ENCODE measurements at places on chromosomes 6 and 20.

- DNase-seq: no peak
Observed at GRCh38 chr6:13147782-13148181, 180.6 kb downstream of the TBC1D7 start.

DNA sequence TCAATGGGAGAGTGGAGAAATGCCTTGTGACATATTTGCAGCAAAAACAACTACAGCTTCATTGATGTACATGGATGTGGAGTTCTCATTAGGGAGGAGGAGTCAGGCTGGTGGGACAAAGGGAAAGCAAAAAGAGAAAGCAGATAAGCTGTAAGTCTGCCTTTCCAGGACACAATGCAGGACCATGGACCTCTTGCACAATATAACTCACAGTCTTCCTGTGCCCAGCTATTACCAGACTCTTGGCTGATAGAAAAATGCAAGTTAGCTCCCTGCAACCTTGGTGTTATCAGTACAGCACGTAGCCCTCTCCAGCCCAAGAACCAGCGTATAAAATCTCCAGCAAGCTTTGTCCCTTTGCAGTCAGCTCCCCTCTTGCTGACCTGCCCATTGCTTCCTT is 232.3 kb downstream of the NFATC2 start:
- no peak for DNase-seq

DNA sequence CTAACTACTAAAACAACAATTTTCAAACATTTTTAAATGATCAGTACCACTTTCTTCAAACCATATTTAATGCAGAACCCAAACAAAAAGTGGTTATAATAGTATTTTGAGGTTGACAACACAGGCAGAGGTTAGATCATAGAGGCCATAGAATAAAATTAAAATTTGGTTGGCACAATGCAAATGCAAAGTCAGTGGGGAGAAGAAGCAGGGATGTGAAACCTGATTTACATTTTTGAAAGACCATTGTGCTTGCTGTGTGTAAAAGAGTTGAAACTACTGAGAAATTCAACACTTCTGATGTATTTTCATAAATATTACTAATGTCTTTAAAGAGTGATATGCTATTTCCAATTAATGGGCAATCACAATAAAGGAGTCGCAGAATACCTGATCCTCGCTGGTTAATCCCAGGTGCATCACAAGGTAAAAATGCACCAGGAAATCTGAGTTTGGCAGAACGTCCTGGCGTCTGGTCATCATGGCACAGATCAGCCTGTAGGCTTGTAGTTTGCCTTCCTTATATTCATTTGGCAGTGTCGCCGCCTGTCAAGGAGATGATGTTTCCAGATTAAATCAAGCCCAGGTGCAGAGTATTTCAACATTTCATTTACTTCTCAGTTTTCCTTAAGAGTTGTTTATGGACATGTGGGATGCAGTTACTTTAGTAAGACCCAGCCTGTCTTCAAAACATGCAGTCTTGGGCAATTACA is 141.2 kb downstream of the RALGAPA2 start:
- DNase-seq: no peak

- no peak for DNase-seq
Observed at GRCh38 chr6:63897459-63897858, 261.9 kb downstream of the PHF3 start.

DNA sequence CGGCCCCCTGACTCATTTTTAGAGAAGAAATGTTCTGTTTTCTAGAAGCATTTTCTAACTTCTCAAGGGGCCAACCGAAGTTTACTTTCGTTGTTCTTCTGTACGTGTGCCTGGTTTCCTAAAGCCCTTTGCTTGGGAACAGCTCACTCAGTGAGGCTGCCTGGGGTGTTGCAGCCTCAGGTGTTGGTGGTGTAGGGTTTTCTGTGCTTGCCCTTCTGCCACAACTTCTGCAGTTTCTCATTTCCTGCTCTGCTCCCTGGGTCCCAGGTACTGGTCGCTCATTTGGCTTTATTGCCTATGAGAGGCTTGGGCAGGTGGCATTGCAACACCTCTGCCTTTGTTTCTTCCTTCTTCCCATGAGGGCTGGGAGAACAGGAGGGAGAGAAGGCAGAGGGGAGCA is 278.3 kb downstream of the SOX4 start:
- DNase-seq: no peak

DNA sequence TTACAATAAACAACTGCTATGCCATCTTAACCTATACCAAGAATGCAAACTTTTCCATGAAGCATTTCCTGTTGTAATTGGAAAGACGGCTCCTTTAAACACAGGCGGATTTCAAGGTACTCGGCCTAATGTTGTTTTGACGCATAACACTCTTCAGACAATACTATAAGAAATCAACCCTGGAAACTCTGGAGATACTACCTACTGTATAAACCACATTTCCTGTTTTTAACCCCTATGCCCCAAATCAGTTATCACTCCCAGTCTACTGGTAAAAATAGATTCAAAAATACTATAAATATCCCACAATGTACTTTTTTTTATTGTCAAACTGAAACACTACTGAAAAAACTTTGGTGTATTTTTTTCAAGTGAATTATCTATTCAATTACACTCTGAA is 118.1 kb downstream of the IRF4 start:
- no peak for DNase-seq

DNA sequence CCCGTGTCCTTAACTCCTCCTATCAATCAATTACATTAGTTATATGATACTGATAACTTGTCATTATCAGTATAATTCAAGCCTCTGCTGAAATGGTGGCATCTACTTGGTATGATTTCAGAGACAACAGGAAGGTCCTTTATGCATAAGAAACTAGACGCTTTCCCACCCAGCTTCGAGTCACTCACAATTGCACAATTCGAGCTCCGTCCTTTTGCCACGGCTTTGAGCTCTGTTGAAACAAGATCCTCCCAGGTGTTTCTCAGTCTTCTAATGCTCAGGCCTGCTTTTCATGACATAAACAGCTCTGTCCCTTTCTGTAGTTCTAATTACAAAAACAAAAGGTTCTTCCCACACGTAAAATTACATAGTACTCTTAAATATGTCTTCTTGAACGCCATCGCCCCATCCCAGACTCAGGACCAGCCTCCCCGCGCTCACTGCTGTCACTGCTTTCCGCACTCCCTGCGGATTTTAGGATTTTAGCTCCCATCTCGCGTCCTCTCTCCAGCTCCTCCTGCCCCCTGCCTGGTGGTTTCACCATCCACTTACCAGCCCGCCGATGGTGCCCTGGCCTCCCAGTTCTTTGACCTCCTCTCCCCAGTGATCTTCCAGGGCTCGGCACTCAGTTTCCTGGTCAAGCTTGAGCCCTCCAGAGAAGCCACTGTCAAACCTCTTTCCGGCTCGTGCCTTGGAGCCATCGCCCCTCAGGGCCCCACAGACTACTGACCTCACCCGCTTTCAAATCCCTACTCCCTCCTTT is 23.2 kb upstream of the PNPLA1 start:
- no peak for DNase-seq

- no peak for DNase-seq
Observed at GRCh38 chr6:15249371-15250019, 3.6 kb downstream of the JARID2 start.

GRCh38 chr6:170243791-170244291 is 47.0 kb downstream of the DLL1 start:
- no peak for DNase-seq

DNA sequence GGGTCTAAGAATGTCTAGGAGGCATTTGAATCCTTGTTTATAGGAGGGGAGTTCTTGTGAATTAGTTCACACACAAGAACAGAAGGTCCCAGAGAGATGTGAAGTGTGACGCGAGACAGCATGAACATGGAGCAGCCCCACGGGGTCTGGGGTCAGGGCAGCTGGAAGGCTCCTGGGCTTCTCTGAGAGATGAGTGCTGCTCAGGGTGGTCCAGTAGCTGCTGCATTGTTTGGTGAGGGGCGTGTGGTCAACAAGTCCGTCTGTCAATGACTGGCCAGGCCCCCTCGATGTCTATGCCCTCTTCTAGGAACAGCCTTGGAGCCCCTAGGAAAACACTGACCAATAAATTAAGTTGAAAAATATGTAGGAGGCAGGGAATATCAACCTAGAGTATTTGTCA is 40.2 kb upstream of the GABRR1 start:
- DNase-seq: no peak

- no peak for DNase-seq
Observed at GRCh38 chr6:96809119-96809518, 28.2 kb downstream of the GPR63 start.

DNA sequence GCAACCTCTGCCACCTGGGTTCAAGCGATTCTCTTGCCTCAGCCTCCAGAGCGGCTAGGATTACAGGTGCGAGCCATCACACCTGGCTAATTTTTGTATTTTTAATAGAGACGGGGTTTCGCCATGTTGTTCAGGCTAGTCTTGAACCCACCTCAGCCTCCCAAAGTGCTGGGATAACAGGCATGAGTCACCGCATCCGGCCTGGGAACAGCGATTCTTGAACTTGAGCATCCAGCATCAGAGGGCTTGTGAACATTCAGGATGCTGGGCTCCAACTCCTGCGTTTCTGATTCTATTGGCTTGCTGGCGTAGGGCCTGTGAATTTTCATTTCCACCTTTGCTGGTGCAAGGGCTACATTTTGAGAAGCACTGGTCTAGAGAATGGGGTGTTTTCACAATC is 24.5 kb upstream of the PIM1 start:
- DNase-seq: no peak

- DNase-seq: no peak
Observed at GRCh38 chr6:31870385-31870921, 7.8 kb upstream of the NEU1 start.

- no peak for DNase-seq
Observed at GRCh38 chr6:63437058-63437457, 117.3 kb upstream of the LGSN start.

DNA sequence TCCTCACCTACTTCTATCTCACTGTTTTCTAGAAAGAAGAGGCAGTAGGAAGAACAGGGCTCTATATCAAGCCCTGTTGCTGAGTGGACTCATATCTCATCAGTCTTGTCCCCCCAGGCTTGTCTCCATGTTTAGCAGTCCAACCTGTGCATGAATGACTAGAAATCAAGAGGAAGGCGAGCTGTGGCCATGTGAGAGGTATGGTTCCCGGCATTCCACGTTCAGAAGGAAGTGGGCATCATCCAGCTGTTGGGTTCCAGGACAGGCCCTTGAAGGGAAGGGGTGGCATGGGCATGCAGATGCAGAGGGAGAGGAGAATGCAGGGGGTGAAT is 176.6 kb downstream of the MRPL14 start:
- DNase-seq: no peak

DNA sequence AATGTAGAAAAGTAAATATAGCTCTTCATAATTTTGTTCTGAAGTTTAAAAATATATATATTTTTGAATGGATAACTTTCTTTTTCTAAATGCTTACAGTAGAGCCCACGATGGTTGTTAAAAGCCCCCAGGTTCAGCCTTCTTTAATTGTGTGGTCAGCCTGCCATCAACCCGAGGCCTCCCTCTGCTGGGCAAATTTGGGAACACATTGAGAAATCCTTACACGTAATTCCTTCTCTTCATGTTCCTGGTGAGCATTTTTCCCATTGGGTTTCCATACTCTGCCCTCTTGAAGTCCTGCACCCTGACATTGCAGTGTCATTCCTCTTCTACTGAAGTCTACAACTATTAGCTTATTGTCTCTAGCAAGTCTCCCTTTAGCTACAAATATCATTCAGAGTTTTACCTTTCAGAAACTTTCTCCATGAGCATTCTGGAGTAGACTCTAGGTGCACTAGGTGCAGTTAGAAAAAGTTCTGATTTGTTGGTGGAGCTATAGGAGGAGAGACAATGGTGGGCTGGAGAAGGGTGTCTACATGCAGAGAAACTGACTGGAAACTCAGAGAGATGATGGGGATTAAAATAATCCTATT is 40.6 kb downstream of the TRIM38 start:
- peak; percentile 27 for DNase-seq

DNA sequence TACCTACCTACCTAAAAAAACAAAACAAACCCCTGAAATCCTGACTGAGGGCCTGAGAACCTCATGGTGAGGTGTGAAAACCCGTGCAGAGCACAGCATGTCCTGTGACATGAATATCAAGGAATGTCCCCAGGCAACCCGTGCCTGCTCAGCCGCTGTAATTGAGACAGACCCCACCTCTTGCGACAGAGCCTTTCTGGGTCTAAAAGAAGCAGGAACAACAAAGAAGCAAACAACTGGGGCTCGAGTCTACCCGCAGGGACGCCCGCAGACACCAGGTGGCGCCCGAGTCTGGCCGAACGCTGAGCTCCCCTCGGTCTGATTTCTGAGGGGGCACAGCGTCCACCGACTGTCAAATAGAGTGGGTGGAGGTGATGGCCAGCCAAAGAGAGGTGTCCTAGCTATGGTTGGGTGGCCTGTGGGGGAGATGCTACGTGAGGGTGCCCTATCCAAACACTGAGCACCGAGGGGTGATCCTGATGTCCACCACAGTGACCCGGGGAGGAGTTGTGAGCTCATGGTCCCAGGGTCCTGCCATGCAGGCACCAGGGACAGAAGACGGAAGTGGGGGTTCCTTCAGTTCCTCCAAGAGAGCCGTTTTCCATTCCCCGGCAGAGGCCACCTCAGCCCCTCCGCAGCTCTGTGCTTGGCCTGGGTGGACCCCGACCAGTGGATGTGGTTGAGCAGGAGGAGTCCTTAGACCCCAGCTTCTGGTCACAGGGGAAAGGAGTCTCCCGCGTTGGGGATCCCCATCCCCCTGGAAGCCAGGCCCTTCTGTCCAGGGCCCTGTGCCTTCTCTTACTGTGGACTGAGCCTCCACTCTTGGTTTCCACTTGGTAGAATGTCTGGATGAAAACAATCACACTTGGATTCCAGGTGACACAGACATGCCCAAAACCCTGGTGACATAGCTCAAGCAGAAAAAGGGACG is 268.2 kb downstream of the CDC5L start:
- peak; percentile 43 for DNase-seq

DNA sequence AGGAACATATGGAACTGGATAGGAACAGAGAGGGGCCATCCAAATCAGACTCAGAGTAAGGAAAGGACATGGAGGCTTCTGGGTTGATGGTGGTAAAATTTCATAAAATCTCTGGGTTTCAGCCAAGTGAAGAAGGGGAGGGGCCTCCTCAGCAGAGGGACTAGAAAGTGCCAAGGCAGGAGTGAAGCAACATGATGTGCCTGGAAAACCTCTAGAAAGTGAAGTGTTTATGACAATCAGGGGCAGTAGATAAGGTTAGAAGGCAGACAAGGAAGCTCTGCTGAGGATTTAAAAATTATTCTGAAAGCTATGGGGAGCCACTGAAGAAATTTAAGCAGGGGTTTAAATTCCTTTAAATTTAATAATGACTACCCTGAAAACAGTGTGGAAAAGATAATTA is 126.0 kb upstream of the TENT5A start:
- DNase-seq: no peak

All from central memory CD4-positive, alpha-beta T cell (primary cell).